GM23248 (cell line): ENCODE measurements at places on chromosomes 12 and 14. TPM values are rescaled to one million over a fixed set of nuclear protein-coding genes. Genes with fewer than 3 reads are reported as not detected.

The KLRG1 gene
- total RNA-seq = not detected in 2 replicates

The GLI1 gene
- total RNA-seq = 0.63 and 1.8 TPM in 2 replicates

The PRB2 gene
- not detected in 2 replicates for total RNA-seq

The SVOP gene
- total RNA-seq = not detected in 2 replicates

The LGALS3 gene
- 297 and 363 TPM in 2 replicates for total RNA-seq
